ENCODE measurements at places on chromosomes 7 and 10.
A peak's percentile ranks its signal among the peaks of the same experiment; 100 is the strongest.

DNA sequence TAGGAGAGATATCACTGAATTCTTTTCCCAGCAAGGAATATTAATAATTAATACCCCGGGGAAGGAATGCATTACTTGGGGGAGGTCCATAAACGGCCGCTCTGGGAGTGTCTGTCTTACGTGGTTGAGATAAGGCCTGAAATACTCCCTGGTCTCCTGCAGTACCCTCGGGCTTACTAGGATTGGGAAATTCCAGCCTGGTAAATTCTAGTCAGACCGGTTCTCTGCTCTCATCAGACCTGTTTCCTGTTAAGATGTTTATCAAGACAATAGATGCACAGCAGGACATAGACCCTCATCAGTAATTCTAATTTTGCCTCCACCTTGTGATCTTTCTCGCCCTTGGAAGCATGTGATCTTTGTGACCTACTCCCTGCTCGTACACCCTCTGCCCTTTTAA, 162.8 kb upstream of the KCND2 start:
- peaks cover 4% of the 10 kb centered on the region for H3K36me3 ChIP-seq
- H3K4me3 ChIP-seq, result no peak overlapping the region
- no peak overlapping the region for H3K27ac ChIP-seq

DNA sequence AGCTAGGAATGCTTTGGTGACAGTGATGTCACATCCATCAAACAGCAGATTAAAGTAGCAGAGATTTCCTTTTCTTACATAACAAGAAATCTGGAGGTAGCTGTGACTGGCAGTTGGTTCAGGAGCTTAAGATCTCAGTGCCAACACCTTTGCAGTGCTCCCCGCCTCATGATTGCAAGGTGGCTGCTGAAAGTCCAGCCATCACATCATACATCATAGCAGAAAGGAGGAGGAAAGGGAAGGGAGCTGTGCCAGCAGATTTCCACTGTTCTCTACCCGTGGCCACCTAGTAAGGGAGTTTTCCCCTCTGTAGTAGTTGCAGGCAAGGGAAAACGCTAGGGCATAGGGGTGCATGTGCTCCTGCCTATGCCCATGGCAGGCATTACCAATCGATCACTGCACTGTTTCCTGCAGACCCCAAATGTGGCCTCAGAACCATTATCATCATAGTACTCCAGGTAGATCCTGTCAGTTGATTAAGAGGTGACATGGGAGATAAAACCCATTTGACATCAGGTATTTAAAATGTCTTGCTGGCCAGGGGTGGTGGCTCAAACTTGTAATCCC, 57.9 kb upstream of the GTF2IRD1 start:
- H3K4me1 ChIP-seq, result no peaks in the 10 kb centered on the region
- no peak overlapping the region for H3K27ac ChIP-seq
- H3K27me3 ChIP-seq, result no peaks in the 10 kb centered on the region
- no peak overlapping the region for H3K4me3 ChIP-seq
- no peak for DNase-seq

GRCh38 chr10:122249991-122250750, 20.9 kb upstream of the BTBD16 start:
- no peak overlapping the region for H3K4me3 ChIP-seq
- no peaks in the 10 kb centered on the region for H3K36me3 ChIP-seq
- H3K27ac ChIP-seq, result no peak overlapping the region
- DNase-seq, result no peak
- H3K4me1 ChIP-seq, result no peaks in the 10 kb centered on the region

DNA sequence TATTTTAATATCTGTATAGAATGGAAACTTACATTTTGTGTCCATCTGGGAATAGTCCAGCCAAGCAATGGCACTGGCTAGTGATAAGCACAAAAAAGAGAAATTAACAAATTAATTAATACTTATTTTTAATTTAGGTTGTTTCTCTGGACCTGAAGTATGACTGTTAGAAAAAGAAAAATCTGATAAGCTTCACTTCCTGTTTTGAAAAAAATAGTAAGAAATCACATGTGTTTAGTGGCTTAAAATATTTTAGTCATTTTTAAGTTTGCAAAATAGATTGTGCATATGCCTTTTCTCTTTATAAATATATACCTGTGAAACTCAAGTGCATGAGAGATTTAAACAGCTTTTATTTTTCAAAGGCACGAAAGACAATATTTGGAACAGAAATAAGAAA, 50.1 kb upstream of the CREB5 start:
- H3K27ac ChIP-seq, result no peak overlapping the region
- DNase-seq, result no peak
- H3K4me3 ChIP-seq, result no peak overlapping the region

GRCh38 chr7:151315038-151315655, 26.5 kb upstream of the NUB1 start:
- H3K27ac ChIP-seq, result peak overlapping the region; percentile 55
- peaks cover 10% of the 10 kb centered on the region for H3K36me3 ChIP-seq
- DNase-seq, result peak; percentile 84
- peaks cover 13% of the 10 kb centered on the region for H3K4me1 ChIP-seq
- H3K27me3 ChIP-seq, result no peaks in the 10 kb centered on the region
- peak overlapping the region; percentile 74 for H3K4me3 ChIP-seq

GRCh38 chr7:55546814-55547213, 25.5 kb downstream of the VOPP1 start:
- H3K27me3 ChIP-seq, result no peaks in the 10 kb centered on the region
- H3K4me3 ChIP-seq, result peak overlapping the region; percentile 20
- DNase-seq, result peak; percentile 68
- H3K4me1 ChIP-seq, result peaks cover 82% of the 10 kb centered on the region
- peaks cover 11% of the 10 kb centered on the region for H3K36me3 ChIP-seq

DNA sequence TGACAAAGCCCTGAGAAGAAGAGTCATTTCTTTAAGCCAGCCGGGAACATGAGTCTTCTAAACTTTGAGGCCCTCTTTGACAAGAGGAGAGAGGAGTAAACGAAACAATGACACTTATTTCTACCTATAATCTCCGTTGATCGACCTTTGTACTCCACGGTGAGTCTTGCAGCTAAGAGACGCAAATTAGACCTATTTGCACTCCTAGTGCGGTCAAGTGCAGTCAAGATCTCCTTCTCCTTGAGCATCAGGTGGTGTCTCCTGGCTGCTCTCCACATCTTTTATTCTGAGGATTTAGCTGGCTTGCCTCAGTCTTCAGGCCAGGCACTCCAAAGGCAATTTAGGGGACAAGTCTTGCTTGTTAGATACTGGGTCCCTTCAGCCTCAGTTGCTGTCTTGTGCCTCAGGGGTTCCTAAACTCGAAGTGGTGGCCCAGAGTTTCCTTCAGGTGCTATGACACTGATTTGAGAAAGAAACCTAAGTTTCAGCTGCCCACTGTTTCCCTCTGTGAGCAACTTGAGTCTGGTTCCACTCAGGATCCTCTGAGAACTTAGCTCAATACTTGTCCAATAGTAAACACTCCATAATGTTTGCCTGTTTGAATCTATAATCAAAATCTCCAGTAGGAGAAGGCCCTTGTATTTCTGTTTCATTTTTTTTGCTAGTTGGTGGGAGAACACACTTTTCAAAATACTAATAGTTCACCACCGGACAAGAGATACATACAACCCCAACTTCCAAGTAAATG, 312.9 kb downstream of the RNLS start:
- H3K4me1 ChIP-seq, result peaks cover 53% of the 10 kb centered on the region
- no peak overlapping the region for H3K4me3 ChIP-seq
- peaks cover 44% of the 10 kb centered on the region for H3K27me3 ChIP-seq
- H3K36me3 ChIP-seq, result no peaks in the 10 kb centered on the region
